NT2/D1 (cell line): ENCODE measurements at places on chromosomes 7 and 10.

DNA sequence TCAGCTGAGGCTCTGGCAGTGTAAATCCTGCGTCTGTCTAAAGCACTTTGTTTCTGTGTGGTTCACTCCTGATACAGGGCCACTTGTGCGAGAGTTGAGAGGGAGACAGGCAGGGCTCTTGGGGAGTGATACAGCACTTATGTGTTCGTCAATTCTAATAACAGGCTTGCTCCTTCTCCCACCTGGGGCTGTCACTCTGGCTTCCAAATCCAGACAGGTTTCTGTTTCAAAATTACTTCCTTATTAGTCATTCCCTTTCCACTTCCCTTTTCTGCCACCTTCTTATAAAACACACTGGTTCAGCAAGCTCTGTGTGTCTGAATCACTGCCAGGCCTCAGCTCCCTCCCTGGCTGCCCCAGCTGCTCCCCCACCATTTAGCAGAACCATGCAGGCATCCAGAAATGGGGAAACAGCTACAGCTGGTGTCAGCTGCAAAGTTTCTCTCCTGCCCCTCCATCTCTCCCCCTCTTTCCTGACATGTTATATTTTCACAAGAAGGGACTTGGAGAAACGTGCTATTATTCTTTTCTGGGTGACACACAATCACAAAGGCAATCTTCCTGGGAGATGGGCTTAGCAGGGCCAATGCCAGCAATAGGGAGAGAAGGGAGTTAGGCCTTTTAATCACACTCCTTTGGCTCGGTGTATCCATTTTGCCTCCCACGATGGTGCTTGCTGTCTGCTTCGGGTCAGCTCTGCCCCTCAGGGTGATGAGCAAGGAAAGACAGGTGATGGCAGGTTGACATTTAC is 58.4 kb upstream of the ZNRF2 start:
- no peak for DNase-seq

DNA sequence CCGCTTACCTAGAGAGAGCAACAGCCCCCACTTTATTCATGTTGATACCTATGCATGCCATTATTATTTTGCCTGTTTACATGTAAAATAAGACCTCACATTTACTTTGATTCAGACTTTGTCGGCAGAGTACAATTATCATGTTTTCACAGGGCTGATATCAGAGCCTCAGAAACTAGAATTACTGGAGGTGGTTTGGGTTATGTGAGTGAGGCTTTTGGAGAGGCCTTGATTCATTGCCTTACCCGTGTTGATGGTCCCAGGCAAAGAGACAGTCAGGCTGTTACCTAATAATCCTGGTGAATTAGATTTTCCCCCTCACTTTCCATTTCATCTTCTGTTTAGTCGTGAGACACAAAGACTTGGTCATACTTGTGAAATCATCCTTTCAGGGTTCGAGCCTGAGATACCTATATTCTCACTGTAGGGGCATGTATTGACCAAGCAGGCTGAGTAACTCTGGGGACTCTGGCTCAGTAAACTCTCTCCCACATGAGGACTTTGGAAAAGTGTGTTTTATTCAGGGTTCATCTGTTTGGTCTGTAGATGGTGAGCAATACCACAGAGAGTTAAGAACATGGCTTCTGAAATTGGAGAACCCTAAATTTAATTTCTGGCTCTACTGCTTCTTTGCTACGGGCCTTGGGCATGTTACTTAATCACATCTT is 150.9 kb downstream of the CELF2 start:
- no peak for DNase-seq

- DNase-seq = no peak
These were observed 128.8 kb upstream of the DNAJB12 start for GRCh38 chr10:72483471-72483870.

DNA sequence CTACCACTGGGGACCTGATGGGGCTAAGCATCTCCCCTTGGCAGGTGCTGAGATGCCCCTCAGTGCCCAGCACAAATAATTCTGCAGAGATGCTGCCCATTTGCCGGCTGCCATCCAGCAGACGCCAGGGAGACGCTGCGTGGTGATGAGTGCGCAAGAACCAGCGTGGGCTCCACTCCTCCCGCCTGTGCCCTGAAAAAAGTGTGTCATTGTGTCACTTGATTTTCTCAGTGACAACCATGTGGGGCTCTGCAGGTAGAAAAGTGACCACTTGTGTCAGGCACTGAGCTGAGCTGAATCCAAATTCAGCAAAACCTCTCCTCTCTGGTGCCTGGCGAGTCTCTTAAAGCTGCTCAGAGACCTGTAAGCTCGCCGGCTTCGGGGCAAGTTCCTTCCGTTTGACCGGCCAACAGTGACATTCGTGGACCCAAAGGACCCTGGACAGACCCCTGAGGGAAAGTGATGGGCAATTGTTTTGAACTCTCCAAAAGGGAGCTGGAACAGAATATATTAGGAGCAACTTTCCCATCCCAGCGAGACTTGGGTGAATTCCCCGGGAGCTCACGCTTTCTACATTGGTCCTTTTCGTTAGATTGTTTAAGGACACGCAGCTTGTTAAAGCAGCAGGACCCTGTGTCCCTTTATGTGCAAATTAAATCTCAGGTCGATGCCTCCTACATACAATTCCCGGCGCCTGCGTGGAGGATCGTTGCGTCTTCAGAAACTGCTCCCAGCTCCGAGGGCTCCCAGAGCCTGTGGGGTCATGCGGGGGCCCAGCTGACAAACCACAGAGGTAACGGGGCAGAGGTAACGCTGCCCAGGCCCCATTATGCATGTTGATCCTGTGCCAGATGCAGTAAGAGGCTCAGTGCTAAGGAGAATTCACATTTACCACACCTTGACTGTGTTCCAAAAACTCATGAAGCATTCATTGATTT is 332.7 kb downstream of the ADARB2 start:
- DNase-seq = no peak

GRCh38 chr7:110831419-110831818 is 259.5 kb upstream of the LRRN3 start:
- DNase-seq = no peak

GRCh38 chr7:75995052-75995471 is 667 bp upstream of the TMEM120A start:
- no peak for DNase-seq

- DNase-seq = no peak
These were observed 382.4 kb downstream of the ARL4A start for GRCh38 chr7:13069841-13070240.

DNA sequence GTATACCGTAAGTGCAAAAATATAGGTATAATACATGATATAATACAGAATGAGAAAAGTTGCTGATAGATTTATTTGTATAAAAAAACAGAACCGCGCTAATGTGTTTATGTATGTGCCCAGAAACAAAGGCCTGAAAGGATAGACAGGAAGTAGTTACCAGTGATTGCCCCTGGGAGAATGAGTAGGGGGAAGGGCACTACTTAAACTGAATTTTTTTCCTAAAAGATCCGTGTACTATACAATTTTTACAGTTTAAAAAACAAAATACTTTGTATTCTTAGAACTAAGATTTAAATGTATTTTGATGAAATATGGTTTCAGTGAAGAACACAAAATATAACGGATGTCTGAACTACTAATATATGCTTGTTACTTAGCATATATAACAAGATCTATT is 2.9 kb downstream of the IPMK start:
- DNase-seq = no peak

- no peak for DNase-seq
These were observed 55.3 kb downstream of the TCF7L2 start for GRCh38 chr10:113005380-113005779.
